ENCODE measurements at places on chromosomes 16 and 17.

DNA sequence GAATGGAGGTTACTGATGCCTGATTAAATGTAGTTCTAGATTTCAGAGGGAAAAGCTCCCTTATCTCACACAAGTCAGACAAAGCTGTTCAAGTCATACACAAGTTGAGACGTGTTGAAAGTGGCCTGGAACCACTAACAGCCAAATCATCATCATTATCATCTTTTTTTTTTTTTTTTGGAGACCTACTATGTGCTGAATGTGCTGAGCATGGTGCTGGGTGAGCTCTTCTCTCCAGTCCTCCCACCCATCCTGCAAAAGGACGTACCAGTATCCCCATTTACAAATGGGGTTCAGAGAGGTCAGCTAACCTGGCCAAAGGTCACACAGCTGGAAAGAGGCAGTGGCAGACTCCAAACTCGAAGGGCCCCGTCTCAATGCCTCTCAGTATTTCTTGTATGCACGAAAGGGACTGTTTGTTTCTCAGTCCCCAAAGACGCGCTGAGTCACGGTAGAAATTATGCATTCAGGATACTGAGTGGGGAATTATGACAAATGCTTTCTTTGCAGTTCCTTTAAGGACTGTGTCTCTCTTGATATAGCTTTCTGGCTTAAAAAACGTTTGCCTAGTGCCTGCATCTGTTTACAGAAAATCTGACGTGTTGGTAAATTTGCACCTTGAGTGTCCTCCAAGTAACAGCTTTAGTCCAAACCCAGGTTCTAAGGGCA is 235.5 kb downstream of the XYLT1 start:
- no peak for DNase-seq

- no peak for DNase-seq
These were observed 117.1 kb downstream of the TRIM37 start for GRCh38 chr17:58989629-58990028.

GRCh38 chr17:19716108-19717030 is at the start of gene SLC47A2:
Gene SLC47A2 (minus strand): TSS chr17:19716584. CDS start chr17:19716555, 29 bp downstream.
- no peak for DNase-seq

DNA sequence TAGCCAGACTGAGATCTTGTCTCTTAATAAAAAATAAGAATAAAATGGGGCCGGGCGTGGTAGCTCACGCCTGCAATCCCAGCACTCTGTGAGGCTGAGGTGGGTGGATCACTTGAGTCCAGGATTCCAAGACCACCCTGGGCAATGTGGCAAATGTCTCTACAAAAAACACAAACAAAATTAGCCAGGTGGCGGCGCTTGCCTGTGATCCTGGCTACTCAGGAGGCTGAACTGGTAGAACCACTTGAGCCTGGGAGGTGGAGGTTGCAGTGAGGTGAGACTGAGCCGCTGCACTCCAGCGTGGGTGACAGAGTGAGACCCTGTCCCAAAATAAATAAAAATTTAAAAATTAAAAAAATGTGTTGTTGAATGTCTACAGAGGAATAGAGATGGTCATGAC is 2.9 kb upstream of the DEF8 start:
- no peak for DNase-seq
